ENCODE measurements at places on chromosomes 12 and 14.

DNA sequence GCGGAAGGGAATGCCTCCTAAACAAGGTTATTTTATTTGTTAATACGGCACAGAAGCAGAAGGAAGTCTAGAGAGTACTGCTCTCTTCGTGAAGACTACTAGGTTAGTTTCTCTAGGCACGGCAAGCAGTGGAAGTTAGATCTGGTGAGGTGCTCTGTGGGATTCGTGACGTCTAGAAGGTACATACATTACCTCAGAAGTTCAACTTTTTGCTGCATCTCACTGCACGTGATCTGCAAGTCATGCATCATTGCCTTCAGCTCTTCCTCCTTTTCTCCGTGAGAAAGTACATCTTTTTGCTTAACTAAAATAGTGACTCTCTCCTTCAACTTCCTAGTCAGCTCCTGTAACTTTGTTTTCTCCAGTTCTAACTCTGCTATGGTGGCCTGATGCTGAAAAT lies 74.7 kb downstream of the NIN start:
- no peak for DNase-seq

- no peak for DNase-seq
These were observed 23.1 kb downstream of the BICDL1 start for GRCh38 chr12:120012067-120012621.

DNA sequence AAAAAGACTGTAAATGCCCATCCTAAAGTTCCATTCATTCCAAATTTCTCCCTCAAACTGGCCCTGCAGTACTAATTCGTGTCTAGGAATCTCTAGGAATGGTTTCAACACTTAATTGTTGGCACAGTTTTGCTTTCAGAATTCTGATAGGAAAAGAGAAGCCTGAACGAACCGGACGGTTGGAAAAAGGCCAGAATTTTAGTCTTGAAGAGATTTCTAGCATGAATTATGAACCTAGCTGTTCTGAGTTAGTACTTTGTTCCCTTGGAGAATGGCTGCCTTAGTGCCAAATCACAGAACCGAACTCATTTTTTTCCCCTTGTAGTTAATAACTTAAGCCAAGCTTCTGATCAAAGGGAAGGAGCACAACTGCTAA lies 262.6 kb downstream of the ADAMTS20 start:
- DNase-seq, result no peak

DNA sequence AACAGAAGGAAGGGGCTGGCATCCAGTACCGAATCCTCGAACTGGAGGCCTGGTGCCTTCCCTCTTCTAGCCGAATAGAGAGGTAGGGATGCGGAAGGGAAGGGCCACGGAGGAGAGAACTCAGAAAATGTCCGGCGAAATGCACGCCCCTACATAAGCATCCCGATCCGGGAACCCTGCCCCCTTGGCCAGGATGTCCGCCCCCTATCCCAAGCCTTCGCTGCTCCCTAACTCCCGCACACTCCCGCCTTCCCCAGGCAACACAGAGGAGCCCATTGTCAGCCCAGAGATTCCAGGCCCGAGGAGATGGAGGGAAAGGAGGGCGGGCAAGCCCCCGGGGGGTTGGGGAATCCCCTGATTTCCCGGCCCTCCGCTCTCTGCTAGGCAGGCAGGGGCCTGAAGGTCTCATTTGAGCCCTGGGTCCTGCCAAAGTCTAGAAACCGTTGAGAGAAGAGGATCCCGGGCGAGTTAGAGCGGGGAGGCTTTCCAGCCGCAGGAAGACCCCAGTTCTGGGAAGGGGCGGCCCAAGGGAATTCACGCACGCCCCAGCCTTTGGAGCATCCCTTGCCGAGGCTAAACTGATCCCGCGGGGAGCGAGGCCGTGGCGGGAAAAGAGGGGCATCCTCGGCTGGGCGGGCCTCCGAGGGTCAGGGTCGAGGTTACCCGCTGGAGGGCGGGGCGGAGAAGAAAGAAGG lies 569 bp upstream of the ARHGEF40 start:
- peak; percentile 41 for DNase-seq

GRCh38 chr14:93011141-93011529 lies 88.2 kb downstream of the CHGA start:
- DNase-seq, result no peak

DNA sequence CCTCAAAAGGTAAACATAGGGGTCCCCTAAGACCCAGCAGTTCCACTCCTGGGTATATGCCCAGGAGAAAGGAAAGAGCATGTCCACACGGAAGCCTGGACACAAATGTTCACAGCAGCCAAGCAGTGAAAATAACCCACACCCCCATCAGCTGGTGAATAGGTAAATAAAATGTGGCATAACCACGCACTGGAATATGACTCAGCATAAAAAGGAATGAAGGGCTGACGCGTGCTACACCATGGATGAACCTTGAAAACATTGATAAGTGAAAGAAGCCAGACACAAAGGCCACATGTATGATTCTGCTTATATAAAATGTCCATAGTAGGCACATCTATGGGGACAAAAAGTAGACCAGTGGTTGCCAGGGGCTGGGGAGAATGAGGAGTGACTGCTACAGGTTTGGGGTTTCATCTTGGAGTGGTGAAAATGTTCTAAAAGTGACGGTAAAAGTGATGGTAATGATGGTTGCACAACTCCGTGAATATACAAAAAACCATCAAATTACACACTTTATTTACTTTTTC lies 3.8 kb upstream of the SCARB1 start:
- DNase-seq, result peak; percentile 33

DNA sequence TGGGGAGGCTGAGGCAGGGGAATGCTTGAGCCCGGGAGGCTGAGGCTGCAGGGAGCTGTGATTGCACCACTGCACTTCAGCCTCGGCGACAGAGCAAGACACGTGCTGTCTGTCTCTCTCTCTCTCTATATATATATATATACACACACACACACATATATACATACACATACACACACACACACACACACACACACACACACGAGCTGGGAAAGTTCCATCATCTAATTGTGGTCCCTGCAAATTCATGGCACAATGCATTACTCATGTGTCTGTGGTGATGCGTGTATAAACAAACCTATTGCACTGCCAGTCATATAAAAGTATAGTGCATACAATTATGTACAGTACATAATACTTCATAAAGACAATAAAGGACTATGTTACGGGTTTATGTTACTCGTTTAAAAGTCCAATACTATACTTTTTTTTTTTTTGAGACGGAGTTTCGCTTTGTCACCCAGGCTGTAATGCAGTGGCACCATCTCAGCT lies 36.6 kb downstream of the WDR89 start:
- no peak for DNase-seq

GRCh38 chr12:55707841-55708694 lies at the start of gene ITGA7:
Gene ITGA7, minus strand, starts transcription at chr12:55707904. Its CDS starts 222 bp downstream, at chr12:55707682.
- DNase-seq, result no peak

GRCh38 chr14:70171726-70172125 lies 17.0 kb downstream of the SLC8A3 start:
- no peak for DNase-seq

DNA sequence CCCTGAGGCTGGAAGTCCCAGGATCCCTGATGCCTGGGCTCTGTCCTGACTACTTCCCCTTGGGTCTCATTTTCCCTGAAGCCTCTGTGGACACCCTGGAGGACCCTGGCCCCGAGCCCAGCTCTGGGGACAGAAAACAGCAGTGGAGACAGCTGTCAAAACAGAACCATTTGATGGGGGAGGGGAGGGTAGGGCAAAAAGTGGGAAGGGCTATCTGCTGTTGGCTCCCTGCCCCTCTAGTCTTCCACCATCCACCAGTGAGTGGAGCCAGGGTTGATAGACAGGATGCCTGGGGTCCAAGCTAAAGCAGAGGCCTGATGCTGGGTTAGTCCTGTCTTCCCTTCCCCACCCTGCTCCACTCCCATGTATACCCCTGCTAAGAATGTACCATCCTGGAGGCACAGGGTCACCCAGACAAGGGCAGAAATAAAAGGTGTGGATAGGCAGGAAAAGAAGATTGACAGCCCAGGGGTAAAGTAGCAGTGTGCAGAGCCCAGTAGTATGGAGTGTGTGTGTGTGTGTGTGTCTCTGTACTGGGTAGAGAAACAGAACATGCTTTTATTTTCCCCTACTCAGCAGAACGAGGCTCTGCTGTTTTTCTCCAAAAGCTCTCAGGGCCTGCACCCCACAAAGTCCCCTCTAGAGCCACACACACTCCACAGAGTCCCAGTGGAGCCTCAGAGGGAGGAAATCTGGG lies 9.8 kb downstream of the ZNF385A start:
- no peak for DNase-seq

GRCh38 chr14:98170575-98170974 lies 1101.4 kb downstream of the BCL11B start:
- no peak for DNase-seq

DNA sequence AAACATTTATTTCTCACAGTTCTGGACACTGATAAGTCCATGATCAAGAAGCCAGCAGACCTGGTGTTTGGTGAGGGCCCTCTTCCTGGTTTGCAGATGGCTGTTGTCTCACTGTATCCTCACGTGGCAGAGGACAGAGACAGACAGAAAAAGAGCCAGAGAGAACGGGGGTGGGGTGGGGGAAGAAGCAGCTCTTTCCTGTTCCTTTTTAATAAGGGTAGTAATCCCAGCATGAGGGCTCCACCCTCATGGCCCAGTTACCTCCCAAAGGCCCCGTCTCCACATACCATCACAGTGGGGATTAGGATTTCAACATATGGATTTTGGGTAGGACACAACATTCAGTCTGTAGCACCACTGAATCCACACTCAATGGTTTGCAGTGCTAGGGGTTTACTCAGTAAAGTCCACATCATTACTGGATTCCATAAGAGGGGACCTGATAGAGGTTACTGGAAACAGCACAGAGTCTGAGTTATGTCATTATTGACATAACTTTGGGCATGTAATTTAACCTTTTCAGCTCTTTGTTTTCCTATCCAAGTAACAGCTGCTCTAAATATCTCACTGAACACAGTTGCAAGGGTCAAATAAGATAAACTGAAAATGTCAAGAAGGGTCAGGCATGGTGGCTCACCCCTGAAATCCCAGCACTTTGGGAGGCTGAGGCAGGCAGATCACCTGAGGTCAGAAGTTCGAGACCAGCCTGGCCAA lies 53.2 kb downstream of the RPAP3 start:
- DNase-seq, result no peak

- DNase-seq, result no peak
These were observed 53.8 kb downstream of the CALM1 start for GRCh38 chr14:90450667-90451066.

- DNase-seq, result peak; percentile 96
These were observed 13.0 kb downstream of the ATG14 start for GRCh38 chr14:55398679-55399078.
